ENCODE measurements at places on chromosomes 4 and X.
A peak's percentile ranks its signal among the peaks of the same experiment; 100 is the strongest.

GRCh38 chr4:72208421-72209075 is 176.7 kb downstream of the NPFFR2 start:
- no peak for DNase-seq

DNA sequence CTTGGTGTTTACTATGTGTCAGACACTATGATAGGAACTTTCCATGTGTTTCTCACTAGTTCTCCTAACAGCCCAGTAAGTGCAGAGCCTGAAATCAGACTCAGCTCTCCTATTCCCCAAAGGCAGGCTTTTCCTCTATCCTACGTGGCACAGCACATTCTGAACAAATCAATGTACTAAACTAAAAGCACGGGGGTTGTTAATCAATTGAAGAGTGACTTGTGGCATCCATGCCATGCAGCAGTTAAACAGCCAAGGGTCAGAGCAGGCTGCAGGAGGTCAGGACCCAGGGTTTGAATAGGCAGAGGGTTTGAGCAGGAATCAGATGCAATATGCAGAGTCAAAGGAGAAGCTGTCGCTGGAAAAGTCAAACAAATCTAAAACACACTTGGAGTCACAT is 289.7 kb upstream of the LDB2 start:
- no peak for DNase-seq

DNA sequence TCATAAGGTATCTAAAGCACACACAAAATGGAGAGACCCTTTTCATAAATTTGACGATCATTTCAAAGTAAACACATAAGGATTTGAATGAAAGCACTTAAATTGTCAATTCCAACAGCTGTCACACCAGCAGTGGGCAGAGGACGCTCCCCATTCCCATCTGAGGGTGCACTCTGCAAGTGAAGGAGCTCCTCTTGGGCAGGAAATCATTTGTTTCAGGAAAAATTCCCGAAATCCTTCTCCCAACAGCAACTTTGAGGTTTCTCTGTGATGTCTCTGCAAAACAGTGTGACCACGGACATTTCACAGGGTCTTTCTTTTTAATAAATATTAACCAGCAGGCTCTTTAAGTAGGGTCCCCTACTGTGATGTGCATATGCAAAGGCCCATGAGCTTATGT is 111.0 kb downstream of the EPHA5 start:
- DNase-seq = no peak

GRCh38 chrX:1591863-1592469 is 562 bp downstream of the AKAP17A start:
- DNase-seq = no peak

GRCh38 chr4:95155759-95156451 is 392.9 kb downstream of the UNC5C start:
- no peak for DNase-seq

- peak; percentile 37 for DNase-seq
Measured at GRCh38 chrX:154981116-154981411, 41.5 kb downstream of the F8 start.

DNA sequence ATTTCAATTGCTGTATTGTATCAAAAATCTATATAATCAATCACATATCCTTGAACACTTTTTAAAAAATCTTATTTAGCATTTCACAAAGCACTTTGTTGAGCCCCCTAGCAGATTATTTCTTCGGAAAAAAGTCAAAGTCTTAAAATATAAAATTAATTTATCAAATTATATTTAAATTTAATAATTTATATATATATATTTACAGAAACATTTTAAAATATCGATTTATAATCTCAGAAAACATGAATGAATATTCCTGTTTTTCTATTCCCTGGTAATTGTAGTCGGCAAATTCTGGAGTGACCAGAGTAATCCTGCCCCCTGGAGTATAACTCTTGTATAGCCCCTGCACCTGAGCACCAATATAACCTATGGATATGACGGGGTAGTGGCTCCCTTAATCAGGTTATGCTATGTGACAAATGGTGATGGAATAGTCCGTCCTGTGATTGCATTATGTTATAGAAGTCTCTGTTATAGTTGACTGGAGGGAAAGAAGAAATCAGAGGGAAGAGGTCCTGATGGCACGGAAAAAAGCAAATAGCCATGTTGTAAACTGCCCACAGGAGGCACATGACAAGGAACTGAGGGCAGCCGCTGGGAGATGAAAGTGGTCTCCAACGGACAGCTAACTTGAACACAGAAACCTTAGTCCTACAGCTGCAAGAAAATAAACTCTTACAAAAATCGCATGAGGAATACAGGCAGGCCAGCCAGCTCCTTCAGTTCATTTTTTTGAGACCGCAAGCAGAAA is 1092.3 kb downstream of the ARAP2 start:
- DNase-seq = no peak

DNA sequence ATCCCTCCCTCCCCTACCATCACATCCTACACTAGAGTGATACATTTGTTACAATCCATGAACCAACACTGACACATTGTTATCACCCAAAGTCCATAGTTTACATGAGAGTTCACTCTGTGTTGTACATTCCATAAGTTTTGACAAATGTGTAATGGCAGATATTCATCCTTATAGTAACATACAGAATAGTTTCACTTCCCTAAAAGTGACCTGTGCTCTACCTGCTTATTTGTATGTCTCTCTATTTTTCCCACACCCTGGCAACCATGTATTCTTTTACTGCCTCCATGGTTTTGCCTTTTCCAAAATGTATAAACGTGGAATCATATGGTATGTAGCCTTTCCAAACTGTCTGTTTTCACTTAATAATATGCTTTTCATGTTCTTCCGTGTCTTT is 42.2 kb upstream of the HPGD start:
- DNase-seq = no peak

DNA sequence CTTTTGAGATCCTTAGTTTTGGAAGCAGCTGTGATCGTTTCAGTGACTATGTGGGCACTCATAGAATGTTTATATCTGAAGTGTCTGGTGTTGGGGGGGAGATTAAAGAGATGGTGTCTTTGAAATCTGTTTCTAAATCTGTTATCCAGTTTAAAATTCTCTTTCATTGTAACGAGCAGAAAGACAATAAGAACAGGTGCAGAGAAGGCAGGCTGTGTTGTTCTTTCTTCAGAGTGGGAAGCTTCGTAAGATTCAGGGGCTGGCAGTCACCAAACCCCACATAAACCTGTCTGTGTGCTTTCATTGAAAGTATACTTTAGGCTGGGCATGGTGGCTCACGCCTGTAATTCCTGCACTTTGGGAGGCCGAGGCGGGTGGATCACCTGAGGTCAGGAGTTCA is 16.3 kb upstream of the DHRSX start:
- DNase-seq = no peak

GRCh38 chr4:19534159-19534558 is 717.5 kb upstream of the SLIT2 start:
- no peak for DNase-seq

- no peak for DNase-seq
Measured at GRCh38 chrX:19513383-19513782, 1.9 kb downstream of the MAP3K15 start.

Data from right kidney (tissue), 9 donors.